ENCODE measurements at places on chromosomes 7 and 10.

- DNase-seq = no peak
Measured at GRCh38 chr10:98098247-98098646, 36.2 kb upstream of the R3HCC1L start.

GRCh38 chr10:88097536-88097935, 234.1 kb downstream of the PTEN start:
- no peak for DNase-seq

DNA sequence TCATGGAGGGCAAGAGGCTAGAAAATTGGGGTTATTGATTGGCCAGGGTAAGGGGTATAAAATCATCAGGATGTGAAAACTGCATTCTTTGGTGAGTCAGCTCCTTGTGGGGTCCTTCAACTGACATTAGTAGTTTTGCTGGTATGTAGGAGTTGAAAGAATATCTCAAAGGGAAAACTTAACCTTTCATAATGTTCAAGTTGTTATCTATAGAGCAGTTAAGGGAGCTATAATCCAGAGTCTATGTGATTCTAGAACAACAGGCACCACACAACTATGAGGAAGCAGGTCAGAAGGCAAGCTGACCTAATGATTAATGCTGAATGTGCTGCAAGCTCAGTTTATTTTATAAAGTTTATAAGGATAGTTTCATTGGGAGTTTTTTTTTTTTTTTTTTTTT, 13.7 kb downstream of the PRPS1L1 start:
- DNase-seq = peak; percentile 68

DNA sequence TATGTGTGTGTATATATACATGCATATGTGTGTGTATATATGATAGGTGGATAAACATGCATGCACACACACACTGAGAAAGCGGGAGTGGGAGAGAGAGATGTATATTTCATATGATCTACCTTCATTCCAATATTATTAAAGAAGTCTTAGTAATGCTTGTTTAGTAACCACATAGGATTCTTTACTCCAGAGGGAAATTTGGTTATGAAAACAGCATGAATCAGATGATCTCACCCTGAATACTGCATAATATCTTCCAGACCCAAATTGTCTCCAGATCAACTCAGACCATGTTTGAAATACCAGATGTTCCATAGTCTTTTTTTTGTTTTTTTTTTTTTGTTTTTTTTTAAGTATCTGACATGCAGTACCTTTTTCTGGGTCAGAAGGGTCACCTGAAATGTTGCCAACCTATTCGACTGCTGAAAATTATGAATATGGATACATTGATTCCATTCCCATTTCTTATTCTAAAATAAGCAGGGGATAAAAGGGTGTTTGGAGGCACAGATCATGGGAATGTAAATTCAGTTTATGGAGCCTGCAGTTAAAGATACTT, 17.4 kb downstream of the TES start:
- peak; percentile 85 for DNase-seq

DNA sequence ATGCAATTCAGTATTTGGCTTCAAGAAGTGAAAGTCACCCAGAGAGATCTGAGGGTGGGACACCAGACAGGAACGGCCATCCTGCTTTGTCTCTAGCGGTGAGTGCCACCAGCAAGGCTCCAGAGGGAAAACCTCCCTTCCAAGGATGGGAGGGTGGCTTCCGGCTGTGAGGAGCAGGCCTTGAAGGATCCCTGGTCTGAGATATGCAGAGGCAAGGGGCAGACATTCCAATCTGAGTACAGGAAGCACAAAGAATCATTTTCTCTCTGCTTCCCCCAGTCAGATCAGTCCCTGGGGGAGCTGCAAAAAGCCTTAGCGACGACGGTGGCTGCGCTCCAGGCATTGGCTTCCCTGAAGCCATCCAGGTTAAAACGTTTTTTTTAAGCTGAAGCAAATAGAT, 167.4 kb downstream of the TEX36 start:
- DNase-seq = no peak

DNA sequence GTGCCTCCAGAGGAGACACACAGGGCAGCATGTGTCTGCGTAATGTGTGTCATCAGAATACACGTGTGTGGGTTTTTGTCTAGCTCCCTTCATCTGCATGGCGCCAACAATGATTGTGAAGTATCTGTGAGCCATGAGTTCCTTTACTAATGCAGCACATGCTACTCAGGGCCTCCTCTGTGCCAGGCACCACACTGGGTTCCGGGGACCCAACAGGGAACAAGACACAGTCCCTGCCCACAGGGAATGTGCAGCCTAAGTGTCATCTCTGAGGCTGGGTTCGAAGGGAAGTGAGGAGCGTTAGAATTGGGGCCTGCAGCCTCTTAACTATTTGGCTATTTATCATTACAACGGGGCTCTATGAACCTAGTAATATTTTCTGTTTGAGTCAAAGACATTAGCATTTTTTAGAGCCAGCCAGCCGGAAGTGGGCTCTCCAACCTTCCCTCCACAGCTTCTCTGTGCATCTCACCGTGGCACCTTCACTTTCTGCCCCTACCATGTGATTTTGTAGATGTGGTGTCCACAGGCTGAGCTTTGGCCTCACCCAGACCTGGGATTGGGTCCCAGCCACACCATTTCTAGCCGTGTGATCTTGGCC, 43.9 kb upstream of the SRGN start:
- no peak for DNase-seq

GRCh38 chr7:76246804-76247389, 45.2 kb downstream of the SRRM3 start:
- no peak for DNase-seq

DNA sequence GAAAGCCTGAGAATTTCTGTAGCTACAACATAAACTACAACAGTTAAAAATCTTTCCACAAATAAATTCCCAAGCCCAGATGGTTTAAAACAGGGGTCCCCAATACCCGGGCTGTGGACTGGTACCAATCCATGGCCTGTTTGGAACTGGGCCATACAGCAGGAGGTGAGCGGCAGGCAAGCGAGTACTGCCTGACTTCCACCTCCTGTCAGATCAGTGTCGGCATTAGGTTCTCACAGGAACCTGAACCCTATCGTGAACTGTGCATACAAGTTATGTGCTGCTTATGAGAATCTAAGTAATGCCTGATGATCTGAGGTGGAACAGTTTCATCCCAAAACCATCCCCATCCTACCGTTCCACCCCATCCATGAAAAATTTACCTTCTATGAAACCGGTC, 160.7 kb upstream of the FEZF1 start:
- no peak for DNase-seq

- DNase-seq = no peak
Measured at GRCh38 chr10:112981553-112981952, 31.5 kb downstream of the TCF7L2 start.

DNA sequence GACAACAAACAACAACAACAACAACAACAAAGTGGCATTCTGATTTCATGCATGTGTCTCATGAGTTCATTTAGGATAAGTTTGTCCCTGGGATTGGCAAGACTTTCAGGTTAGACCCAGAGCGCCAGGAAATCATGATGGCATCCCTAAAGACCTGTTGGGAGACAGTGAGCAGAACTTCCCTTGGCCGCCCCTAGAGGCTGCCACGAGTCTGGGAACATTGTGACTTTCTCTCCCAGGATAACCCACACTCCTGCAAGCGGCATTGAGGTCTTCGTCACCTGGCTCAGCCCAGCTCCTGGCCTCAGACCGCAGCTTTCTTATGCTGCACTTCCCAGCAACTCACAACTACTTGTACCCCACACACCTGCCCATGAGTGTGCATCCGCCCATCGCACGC, 80.5 kb upstream of the RNF32 start:
- peak; percentile 23 for DNase-seq

- peak; percentile 43 for DNase-seq
Measured at GRCh38 chr10:14093730-14094484, 236.8 kb downstream of the FRMD4A start.

All from PC-3 (cell line).